ENCODE measurements at places on chromosomes 5 and 9.

DNA sequence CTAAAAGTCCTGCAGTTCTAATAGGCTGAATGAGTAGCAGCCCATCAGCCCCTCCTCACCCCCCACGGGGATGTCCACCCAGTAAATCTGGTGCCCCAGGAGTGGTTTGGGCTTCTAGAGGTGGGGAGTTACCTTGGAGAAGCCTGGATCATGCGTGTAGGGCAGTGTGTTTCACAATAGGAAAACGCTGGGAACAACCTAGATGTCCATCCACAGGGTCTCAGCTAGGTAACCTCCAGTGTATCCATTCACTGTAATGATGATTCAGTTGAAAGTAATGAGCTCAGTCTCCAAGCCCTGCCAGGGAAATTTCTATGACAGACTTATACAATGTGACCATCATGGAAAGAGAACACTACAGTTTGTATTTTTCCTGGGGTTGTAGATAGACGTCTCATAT, 51.8 kb downstream of the NDST1 start:
- no peak for DNase-seq

- no peak for DNase-seq
Measured at GRCh38 chr5:143225511-143225910, 178.0 kb downstream of the NR3C1 start.

GRCh38 chr5:55308254-55308836, 556 bp downstream of the MTREX start:
- DNase-seq: peak; percentile 11

GRCh38 chr5:131252824-131253171, 11.1 kb upstream of the CDC42SE2 start:
- no peak for DNase-seq

GRCh38 chr9:35517131-35517530, 27.2 kb downstream of the RUSC2 start:
- no peak for DNase-seq

DNA sequence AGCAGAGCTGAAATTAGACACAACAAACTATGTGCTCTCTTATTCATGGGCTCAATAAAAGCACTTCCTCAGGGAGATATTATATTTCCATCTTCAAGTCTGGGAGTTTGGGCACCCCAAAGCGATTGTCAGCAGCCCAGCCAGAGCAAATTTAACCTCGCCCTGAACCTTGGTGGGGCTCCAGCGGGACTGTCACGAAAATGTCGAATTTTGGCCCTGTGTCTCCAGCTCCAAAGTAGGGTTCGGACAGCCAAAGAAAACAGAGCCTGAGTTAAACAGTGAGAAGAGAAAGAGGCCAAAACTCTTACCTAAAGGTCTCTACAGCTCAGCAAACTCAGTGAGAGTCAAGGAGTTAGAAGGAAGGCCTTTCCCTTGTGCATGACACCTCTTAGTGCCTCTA, 432.9 kb downstream of the SPATA31D1 start:
- DNase-seq: no peak

DNA sequence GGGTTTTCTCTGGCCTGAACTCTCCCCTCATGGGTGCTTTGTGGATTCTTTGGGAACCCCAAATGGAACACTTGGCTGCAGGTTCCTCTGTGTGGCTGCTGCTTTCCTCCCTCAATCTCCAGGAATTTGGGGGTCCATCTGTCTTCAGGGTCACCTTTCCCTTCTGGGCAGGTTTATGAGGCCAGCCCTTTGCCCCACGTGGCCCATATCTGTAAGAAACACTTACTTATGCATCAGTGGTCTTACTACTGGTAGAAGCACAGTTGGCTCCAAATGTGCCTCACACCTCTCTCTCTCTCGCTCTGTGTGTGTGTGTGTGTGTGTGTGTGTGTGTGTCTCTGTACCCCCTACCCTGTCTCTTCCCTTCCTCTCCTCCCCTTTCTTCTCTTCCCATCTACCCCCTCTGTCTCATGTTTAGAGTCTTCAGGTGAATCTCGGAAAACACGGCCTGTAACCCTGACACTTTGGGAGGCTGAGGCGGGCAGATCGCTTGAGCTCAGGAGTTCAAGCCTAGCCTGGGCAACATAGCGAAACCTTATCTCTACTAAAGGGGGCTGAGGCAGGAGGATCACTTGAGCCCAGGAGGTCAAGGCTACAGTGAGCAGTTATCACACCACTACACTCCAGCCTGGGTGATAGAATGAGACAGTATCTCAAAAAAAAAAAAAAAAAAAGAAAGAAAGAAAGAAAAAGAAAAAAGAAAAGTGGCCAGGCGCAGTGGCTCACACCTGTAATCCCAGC, 26.8 kb downstream of the C5orf15 start:
- no peak for DNase-seq

GRCh38 chr9:22863106-22863505, 416.5 kb downstream of the DMRTA1 start:
- no peak for DNase-seq

GRCh38 chr9:89436963-89437625, 60.8 kb downstream of the SEMA4D start:
- no peak for DNase-seq

DNA sequence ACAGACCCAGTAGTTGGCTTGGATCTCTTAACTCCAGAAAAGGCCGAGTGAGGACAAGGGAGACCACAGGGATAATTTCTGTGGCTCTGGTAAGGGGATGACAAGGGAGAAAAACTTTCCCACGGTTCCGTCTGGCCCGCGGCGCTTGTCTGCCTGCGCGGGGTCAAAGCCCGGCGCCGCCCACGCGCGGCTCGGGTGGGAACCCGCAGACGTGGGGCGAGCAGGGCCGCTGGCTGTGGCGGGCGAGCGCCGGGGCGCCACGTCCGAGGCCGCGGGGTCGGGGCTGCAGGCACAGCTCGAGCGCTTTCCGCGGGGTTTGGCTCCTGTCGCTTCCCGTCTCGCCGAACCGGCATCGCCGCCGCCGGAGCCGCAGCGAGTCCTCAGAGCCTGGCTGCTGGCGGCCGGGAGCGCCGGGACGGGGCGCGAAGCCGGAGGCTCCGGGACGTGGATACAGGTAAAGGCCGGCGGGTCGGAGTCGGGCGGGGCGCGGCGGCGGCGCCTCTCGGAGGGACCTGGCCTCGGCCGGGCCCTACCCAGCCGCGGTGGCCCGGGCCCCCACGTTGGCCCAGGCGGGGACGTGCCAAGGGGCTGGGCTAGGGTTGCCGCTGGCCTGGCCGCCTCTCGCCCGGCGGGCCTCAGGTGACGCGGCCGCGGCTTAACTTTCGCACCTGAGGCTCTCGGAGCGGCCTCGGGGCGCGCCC, at the start of gene RNF180:
Gene RNF180 (plus strand): TSS at position 344 of the 701 bp plus-strand sequence. CDS start 34,965 bp downstream, outside the sequence.
- DNase-seq: peak; percentile 77

- no peak for DNase-seq
Measured at GRCh38 chr5:113807427-113807991, 294.0 kb downstream of the YTHDC2 start.

- DNase-seq: no peak
Measured at GRCh38 chr5:60024104-60024503, 130.6 kb upstream of the PDE4D start.

Measured in iPS-NIHi11 (cell line).